ENCODE measurements at places on chromosomes 7 and 10.

DNA sequence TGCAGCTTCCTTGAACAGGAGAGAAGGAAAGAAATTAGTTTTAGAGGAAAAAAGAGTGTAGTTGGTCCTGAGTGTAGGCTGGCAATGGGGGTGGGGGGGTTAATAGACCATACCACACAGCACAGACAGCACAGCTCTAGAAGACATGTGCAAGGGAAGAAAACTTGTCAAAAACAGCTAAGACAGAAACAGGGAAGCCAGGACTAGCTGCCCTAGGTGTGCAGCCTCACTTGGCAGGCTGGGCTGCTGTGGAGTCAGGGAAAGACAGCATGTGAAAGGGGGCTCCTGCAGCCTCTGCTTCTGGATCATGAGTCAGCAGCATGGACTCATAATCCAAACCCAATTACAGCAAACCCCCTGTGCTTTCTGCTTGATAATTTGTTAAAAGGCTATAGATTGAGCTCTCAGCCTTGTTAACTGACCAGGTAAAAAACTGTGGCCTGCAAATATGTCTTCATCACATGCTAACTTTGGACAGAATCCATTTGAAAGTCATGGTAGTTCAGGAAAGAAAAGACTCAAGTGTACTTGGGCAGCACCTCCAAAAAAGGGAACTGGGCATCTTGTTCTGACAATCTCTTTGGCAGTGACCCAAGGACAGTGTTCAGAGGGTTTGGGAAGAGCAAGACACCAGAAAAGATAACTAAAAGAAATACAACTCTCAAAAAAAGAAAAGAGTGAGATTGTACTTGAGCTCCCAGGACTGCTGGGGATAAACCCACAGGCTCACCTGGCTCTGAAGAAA lies 142.2 kb upstream of the VWC2 start:
- no peak for DNase-seq

GRCh38 chr7:51680594-51681399 lies 364.2 kb upstream of the COBL start:
- no peak for DNase-seq

DNA sequence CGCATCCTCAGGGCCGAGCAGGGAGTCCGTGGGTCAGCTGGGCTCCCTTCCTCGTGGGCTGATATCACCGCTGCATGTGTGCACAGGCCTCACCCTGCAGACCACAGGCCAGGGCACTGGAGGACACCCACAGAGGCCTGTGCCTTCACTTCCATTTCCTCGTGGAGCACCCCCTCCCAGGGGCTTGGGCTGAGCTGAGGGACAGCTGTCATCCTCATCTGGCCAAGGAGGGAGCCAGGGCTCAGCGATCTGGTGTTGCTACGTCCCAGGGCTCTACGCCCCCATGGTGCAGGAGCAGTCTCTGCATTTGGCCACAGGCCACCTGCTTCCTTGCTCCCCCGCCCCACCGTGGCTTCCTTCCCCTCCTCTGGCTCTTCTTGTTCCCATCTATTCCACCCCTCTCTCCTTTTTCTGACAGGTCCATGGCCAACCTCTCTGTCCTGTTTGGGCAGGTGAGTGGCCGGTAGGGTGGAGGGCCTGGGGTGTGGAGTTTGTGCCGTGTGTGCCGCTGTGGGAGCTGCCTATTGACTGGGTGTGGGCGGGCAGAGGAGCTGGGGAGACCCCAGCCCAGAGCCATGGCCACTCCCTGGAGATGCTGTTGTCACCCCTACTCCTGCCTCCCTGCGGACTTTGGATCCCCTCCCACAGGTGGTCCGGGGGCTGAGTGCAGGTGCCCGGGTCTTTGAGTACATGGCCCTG lies 8.3 kb upstream of the ASIC3 start:
- no peak for DNase-seq

GRCh38 chr7:118013252-118014010 lies 140.2 kb upstream of the CTTNBP2 start:
- DNase-seq: no peak

DNA sequence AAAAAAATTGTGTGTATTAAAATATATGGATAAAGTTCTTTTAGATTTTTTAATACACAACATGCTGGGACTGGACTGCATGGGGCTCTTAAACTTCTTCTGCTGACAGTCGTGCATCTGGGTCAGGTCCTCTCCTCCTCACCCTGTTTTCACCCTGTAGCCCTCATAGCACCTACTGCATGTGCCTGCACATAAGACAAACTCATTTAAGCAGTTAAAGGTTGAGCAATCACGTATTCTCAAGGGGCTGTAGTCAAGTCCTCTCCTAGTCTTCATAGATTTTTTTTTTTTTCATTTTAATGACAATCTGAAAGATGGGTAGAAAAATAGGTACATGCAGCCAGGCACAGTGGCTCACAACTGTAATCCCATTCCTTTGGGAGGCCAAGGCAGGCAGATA lies 23.6 kb upstream of the PDCD4 start:
- no peak for DNase-seq

- no peak for DNase-seq
Observed at GRCh38 chr7:154649434-154649833, 353.5 kb downstream of the PAXIP1 start.

GRCh38 chr10:132385389-132385667 lies 11.7 kb upstream of the PWWP2B start:
- no peak for DNase-seq

GRCh38 chr10:102033787-102034186 lies 22.2 kb downstream of the ARMH3 start:
- no peak for DNase-seq

DNA sequence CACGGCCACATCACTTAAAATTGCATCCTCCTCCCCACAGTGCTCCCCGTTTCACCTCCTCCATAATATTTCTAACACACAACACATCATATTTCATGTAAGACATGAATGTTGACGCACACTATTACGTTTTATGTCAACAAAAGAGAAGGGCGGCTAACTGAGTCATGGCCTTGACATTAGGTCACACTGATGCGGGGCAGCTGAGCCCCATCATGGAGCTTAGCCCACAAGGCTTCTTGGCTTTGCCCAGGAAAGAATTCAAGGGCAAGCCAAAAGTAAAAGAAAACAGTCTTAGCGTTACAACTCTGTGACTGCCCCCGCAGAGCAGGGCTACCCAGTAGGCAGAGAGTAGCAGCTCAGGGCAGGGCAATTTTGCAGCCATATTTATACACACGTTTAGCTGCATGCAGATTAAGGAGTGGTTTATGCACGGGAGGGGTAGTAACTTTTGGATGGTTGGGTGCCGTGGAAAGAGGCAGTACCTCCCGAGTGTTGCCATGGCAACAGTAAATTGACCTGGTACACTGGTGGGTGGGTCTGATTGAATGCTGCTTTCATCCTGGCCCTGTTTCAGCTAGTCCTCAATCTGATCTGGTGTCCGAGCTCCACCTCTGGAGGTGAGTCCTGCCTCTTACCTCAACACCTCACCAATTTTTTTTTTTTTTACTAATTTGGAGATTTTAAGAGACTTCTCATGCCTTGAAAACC lies 156.2 kb upstream of the FRMD4A start:
- DNase-seq: no peak

GRCh38 chr7:136179154-136179553 lies 202.0 kb upstream of the MTPN start:
- peak; percentile 10 for DNase-seq

- DNase-seq: no peak
Observed at GRCh38 chr10:122047560-122047959, 58.6 kb downstream of the TACC2 start.

GRCh38 chr10:33327751-33328150 lies 6.7 kb downstream of the NRP1 start:
- no peak for DNase-seq

DNA sequence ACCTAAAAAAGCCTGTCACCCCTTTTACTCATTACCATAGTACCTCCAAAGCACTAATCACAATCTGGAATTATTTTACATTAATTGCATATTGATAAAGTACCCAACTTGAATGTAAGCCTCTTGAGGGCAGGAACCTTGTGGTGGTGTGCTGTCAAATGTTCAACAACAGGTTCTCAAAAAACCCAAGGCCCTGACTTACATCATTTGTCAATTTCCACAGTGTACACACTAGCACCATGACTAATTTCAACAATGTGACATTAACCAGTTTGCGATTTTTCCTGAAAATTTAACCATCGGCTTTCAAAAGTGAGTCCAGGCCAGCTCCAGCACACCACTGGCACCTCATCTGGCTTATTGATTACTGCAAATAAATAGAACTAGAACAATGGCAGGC lies 87.5 kb downstream of the SVOPL start:
- DNase-seq: no peak

DNA sequence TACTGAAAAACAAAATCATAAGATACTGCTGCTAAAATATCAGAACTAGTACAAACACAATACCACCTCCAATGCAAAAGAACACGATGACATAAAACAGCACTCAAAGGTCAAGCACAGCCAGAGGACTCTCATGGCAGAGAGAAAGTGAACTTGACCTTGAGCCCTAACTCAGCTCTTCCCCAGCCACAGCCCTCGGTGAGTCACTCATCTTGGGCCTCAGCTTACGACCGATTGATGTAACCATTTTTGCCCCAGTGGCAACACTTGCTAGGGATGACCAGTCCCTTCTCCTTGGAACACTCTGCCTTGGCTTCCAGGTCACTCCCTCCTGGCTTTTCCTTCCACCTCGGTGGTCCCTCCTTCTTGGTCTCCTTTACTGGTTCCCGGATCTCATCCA lies 77.8 kb downstream of the JAZF1 start:
- no peak for DNase-seq

DNA sequence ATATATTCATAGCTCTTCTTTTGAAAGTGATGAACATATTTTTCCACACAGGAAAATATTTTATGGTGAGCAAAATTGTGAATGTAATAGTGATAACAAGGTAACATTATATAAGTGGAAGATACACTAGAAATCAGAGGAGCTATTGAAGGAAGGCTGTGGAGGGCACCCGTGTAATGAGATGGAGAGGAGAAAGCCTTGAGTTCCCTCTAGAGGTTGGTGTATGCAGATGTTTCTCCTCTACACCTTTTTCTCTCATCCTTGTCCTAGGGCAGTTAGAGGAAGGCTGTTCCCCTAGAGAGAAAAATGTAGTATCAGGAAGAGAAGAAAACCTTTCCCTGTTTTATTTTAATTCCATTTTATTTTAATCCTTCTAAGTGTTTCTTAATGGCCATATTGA lies 54.6 kb upstream of the NRG3 start:
- DNase-seq: no peak

DNA sequence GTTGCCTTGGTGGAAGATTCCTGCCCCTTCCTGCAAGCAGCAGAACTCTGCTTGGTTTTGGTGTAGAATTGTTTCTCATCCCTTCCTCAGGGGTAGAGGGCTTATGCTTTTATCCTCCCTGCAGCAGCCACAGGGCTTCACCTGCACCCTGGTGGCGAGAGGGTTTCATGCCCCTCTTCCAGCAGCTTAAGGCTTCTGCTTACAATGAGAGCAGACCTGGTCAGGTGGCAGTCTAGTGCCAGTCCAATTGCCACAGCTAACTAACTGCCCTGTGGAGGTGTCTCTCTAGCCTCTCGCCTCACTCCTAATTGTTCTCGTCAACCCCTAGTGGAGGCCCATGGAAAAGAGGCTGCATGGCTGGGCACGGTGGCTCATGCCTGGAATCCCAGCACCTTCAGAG lies 19.3 kb downstream of the ACBD7 start:
- DNase-seq: no peak

DNA sequence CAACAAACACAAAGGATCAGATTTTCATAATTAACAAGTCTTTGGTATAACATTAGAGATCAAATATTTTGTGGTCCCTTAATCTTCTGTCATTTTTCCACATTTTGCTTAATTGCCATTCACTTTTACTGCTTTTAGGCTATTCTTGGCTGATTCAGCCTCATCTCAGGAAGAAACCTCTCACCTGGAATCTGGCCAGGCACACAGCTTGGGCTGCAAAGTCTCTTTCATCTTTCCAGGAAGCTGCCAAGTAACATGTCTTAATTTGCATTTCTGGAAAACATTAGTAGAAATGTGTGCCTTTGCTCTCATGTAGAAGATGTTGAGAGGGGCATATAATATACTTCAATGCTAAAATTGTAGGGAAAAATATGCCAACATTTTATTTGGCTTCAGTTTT lies 174.2 kb upstream of the STEAP4 start:
- DNase-seq: no peak

- DNase-seq: no peak
Observed at GRCh38 chr10:37789590-37789989, 67.8 kb downstream of the ZNF248 start.

GRCh38 chr10:127210936-127211466 lies 14.6 kb upstream of the INSYN2A start:
- no peak for DNase-seq

DNA sequence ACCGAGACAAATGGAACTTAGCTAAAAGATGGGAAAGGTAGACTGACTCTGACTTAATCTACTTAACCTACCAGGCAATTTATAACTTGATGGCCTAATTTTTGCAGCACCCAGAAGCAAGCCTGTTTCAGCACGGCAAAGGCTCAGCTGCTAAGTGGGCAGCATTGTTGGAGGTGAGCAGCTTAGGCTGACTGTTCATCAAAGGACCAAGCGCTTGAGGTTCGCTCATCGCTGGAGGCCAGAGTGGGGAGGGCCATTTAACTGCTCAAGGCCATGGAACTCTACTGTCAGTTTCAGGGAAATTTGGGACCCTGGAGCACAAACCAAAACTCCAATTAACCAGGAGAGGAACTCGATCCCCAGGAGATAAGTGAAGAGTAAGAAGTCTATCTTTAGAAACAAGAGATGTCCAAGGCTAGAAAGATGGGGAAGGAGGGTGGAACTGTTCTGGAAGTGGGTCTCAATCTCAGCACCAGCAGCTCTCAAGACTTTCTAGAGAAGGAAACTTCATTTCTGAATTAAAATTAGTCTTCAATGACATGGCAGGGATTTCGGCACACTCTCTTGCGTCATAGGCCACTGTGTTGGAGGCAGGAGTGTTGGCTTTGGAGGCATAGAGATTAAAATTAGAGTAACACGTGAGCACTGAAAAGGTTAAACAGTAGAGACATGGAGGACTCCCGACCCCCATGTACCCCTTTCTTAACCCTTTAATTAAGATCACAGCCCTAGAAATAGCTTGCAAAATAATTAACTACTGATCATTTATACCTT lies 43.1 kb downstream of the EGFR start:
- DNase-seq: no peak

- DNase-seq: no peak
Observed at GRCh38 chr10:100146875-100147650, 38.8 kb downstream of the ERLIN1 start.

DNA sequence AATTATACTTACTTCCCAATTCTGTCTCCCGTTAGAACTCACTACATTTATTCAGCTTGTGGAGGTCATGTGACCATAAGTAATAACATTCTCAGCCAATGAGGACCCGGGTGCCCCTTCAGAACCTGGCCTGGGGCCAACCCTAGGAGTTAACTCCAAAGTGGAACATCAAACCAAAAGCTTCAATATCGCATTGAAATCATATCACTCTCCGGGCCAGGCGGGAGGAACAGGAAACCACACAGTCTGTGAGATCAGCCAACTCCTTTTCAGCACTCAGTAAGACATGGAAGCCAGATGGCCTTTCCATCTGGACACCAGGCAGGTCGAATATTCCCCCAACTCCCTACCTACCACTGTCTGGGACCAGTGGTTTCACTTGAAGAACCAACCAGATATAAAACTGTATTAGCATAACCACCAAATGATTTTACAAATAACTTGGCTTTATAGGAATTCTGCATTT lies 5.5 kb downstream of the CREB3L2 start:
- no peak for DNase-seq

GRCh38 chr10:57657164-57657765 lies 610.4 kb downstream of the IPMK start:
- peak; percentile 78 for DNase-seq

GRCh38 chr10:43254881-43255633 lies 11.8 kb downstream of the RASGEF1A start:
- no peak for DNase-seq

GRCh38 chr10:24853661-24854060 lies 98.7 kb downstream of the PRTFDC1 start:
- no peak for DNase-seq
